ENCODE measurements at places on chromosomes 4 and X.

- DNase-seq: no peak
Measured at GRCh38 chr4:7736436-7737267, 203.0 kb downstream of the AFAP1 start.

GRCh38 chr4:119172223-119172622 lies 36.6 kb downstream of the MYOZ2 start:
- no peak for DNase-seq

- no peak for DNase-seq
Measured at GRCh38 chr4:56861360-56861759, 39.9 kb upstream of the SPINK2 start.

DNA sequence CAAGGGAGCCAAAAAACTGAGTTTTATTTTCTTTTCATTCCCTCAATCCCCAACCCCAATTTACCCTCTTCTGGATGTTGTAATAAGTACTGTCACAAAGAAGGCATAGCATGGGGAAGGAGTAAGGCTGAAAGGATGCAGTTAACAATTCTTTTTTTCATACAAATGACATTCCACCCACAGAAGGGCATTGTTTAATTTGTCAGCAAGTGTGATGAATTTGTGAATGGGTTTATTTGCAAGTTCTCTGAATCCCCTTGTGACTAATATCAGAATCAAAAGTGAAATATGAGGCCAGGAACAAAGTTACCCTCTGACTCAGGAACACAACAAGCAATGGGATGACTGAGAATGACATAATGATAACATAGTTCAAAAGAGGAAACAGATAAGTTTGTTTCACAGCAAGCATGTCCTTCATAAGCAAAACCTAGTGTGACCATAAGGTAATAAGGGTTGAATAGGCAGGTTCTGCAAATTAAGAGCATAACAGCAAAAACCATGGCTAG lies 2.1 kb downstream of the GEMIN8 start:
- DNase-seq: peak; percentile 51

DNA sequence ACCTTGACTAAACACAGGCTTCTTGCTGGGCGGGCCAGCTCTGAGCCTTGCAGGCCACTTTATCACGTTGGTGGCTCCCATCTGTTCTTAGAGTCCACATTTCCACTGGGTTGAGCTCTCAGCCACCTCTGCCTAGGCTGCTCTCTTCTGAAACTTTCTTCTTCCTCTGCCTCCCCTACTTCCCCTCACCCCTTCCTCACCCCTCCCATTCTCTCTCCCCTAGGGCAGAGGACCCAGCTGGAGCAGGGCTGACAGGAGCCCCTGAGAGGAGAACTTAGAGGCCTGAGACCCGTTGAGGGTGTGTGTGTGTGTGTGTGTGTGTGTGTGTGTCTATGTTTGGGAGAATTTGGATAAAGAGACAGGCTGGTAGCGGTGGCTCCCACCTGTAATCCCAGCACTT lies 19.9 kb upstream of the TMSB4X start:
- DNase-seq: no peak

- no peak for DNase-seq
Measured at GRCh38 chr4:95080969-95081368, 323.2 kb downstream of the BMPR1B start.

DNA sequence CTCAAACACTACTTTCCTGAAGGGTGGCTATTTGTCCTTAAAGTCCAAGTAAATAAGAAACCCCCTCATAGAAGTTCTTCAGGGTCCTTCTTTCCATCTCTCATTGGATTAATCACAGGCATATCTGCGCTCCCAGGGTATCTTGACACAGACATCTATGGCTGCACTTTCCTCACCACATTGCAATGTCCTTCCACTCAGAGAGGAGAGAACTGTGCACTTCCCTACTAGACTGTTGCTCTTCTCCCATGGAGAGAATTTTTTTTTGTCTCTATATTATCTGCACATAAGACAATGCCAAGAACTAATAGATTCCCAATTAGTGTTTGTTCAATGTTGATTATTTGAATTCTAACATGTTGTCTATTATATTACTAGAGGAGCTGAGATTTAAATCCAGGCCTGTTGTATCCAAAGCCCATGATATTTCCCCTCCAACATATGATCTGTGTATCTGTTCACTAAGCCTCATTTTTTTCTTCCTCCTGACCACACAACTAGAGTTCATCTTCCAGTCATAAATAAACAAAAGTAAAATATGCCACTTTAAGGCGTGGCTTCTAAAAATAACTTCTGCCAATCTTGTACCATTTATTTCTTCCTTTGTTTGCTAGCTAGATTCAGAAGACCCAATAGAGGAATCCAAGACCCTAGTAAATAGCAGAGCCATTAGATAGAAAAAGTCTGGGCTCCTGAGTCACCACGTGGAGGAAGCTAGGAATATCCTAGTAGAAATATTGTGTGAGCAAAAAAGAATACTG lies 61.5 kb upstream of the FAM241A start:
- no peak for DNase-seq

DNA sequence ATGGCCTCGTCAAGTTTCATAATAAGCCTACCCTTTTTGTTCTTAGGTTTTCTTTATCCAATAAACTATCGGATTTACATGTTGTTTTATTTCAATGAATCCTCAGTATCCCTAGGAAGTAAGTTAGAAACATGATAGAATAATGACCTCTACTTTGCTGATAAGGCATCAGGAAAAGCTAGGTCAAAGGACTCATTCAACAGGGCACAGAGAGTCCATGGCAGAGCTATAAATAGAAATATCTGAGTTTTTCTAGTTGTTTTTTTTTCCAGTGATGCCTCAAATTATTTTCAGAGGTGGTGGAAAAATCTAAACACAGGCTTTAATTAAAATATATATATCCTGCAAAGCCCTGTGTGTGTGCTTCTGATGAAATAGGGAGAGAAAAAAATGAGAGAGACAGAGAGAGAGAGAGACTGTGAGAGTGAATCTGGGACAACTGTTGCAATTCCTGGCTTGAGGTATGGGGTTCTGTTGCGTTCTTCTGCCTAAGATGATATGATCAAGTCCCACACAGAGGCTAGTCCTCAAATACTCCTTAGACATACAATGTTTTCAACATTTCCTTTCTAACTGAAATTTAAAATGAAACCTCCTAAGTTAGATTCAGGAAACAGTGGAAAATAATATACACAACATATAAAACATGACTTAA lies 139.9 kb downstream of the HDX start:
- peak; percentile 39 for DNase-seq

Measured in fibroblast of gingiva (primary cell).